T-cell (primary cell): ENCODE measurements at places on chromosomes 7 and 10. TPM values are rescaled to one million over a fixed set of nuclear protein-coding genes. Genes with fewer than 3 reads are reported as not detected.
A peak's percentile ranks its signal among the peaks of the same experiment; 100 is the strongest.

The IL2RA gene
- total RNA-seq, result 25.9 TPM

The TECTB gene
- not detected for total RNA-seq

The TMEM213 gene
- total RNA-seq, result not detected

The VPS50 gene
- 35.4 TPM for total RNA-seq

The VWDE gene
- 0.79 TPM for total RNA-seq

DNA sequence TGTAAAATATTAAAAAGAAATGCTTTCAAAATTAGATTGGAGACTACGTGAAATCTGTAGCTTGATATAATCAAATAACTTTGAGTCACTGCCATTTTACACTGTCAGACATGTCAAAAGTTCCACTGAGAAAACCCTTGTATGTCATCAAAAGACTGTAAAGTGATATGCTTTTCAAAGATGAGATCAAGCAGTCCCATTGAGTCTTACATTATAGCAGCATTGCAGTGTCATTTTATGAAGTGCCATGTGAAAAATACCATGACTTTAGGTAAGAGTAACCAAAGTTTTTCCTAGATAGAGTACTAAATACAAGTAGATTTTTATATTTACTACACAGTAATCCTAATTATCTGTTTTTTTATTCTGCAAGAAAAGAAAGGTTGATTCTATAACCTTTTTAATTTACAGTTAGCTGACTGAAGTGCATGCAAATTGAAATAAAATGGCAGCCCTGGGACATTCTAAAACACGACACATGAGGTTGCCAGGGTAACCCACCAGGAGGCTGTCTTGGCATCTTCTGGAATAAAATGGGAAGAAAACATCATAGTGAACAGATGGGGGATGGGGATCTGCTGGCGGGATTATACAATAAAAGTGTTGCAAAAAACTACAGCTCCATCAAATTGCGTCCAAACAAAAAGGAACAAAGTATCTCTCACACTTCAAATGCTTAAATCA lies 91.3 kb upstream of the TMEM106B start:
- H3K27me3 ChIP-seq, result peaks cover 3% of the 10 kb centered on the region
- H3K4me1 ChIP-seq, result no peaks in the 10 kb centered on the region
- H3K36me3 ChIP-seq, result no peaks in the 10 kb centered on the region
- H3K4me3 ChIP-seq, result no peak overlapping the region

GRCh38 chr7:67619175-67619574 lies 622.5 kb downstream of the TYW1 start:
- H3K36me3 ChIP-seq, result no peaks in the 10 kb centered on the region
- DNase-seq, result no peak
- no peak overlapping the region for H3K27ac ChIP-seq
- H3K4me1 ChIP-seq, result no peaks in the 10 kb centered on the region
- H3K27me3 ChIP-seq, result no peaks in the 10 kb centered on the region

GRCh38 chr7:84232646-84233045 lies 38.1 kb upstream of the SEMA3A start:
- no peak for DNase-seq
- H3K4me3 ChIP-seq, result no peak overlapping the region
- no peak overlapping the region for H3K27ac ChIP-seq

DNA sequence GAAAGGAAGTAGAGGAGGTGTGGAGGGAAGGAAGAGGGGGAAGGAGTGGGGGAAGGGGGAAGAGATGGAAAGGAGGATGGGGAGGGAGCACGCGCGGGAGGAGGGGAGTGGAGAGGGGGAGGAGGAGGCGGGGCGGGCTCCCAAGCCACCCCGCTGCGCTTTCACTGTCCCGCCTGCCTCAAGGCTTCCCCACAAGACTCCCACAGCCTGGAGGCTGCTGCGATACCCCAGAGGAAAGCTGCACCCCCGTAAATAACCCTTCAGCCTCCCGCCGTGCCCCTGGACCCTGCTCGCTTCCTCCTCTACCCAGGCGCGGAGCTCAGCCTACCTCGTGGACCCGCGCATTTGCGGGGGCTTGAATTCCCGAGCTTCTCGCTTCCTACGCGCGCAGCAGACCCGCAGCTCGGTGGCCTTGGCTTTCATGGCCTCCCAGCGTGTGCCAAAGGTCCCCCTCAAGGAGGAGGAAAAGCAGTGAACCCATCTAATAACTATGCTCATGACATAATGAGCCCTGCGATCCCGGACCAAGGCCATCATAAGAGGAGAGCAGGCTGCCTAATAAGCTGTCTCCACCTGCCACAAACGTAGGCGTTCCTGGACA lies at the start of gene C10orf67:
Gene C10orf67, minus strand, starts transcription at position 557 of the 601 bp plus-strand sequence. Its CDS starts 23 bp downstream, at position 534.
- H3K4me3 ChIP-seq, result peak within 1 kb of the TSS; percentile 62
- peaks cover 4% of the 10 kb centered on the region for H3K4me1 ChIP-seq
- peak within 1 kb of the TSS; percentile 37 for H3K27ac ChIP-seq
- H3K36me3 ChIP-seq, result no peaks in the 10 kb centered on the region
- peaks cover 13% of the 10 kb centered on the region for H3K27me3 ChIP-seq
- DNase-seq, result no peak

DNA sequence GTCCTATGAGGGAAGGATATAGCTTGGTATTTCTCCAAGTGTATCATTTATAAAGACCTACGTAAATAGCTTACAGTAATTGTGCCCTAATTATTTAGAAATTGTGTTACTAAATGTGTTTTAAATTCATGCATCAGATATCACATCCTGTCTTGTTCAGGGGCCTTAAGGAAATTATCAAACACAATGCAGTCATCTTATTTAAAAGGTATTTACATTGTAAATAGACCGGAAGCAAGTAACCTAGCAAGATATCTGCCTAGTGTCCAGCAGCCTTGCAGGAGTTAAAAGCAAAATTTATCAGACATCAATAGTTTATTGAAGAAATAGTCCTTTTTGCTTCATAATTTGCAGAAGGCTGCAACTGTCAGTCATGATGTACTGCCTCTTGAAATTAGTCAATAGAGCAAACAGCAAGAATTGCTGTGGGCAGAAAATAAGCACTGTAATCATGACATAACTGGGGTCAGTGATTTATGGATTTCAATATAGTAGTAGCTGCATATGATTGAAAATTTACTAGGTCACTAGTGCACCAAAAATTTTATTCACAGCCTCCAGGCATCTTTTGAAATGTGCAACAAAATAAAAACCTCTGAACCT lies 23.1 kb downstream of the GLRX3 start:
- no peaks in the 10 kb centered on the region for H3K27me3 ChIP-seq
- H3K36me3 ChIP-seq, result peaks cover 27% of the 10 kb centered on the region
- no peak overlapping the region for H3K4me3 ChIP-seq
- DNase-seq, result no peak
- no peaks in the 10 kb centered on the region for H3K4me1 ChIP-seq

- peaks cover 6% of the 10 kb centered on the region for H3K27me3 ChIP-seq
- DNase-seq, result no peak
- H3K4me3 ChIP-seq, result no peak overlapping the region
- H3K27ac ChIP-seq, result no peak overlapping the region
Measured at GRCh38 chr10:78948621-78949030, 120.1 kb upstream of the ZMIZ1 start.

- no peak for DNase-seq
- no peaks in the 10 kb centered on the region for H3K4me1 ChIP-seq
- H3K27ac ChIP-seq, result no peak overlapping the region
- H3K4me3 ChIP-seq, result no peak overlapping the region
- H3K27me3 ChIP-seq, result no peaks in the 10 kb centered on the region
- H3K36me3 ChIP-seq, result peaks cover 5% of the 10 kb centered on the region
Measured at GRCh38 chr10:89425000-89425399, 10.6 kb downstream of the IFIT5 start.
